ENCODE measurements at places on chromosomes 12 and 14.
A peak's percentile ranks its signal among the peaks of the same experiment; 100 is the strongest.

- no peak for DNase-seq
These were observed at the start of gene ACSS3 for GRCh38 chr12:81077686-81078441. Gene ACSS3 (plus strand): TSS chr12:81078079. CDS start chr12:81078121, 42 bp downstream.

DNA sequence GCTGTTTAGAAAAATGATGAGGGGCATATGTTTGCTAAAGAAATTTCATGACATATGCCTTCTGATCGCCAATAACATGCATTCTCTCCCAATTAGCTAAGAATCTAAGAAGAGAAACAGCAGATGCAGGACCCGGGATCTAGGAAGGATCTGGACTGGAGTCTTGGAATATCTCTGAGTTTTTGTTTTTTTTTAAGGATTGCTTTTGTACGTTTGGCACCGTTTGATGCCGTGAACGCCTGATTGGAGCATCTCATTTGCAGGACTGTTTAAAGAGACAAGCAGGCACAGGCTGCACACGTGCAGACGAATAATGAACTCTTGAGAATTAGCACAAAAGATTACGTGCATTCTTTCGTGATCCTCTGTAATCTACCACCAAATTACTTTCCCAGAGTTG, 13.6 kb downstream of the EML1 start:
- DNase-seq: no peak

DNA sequence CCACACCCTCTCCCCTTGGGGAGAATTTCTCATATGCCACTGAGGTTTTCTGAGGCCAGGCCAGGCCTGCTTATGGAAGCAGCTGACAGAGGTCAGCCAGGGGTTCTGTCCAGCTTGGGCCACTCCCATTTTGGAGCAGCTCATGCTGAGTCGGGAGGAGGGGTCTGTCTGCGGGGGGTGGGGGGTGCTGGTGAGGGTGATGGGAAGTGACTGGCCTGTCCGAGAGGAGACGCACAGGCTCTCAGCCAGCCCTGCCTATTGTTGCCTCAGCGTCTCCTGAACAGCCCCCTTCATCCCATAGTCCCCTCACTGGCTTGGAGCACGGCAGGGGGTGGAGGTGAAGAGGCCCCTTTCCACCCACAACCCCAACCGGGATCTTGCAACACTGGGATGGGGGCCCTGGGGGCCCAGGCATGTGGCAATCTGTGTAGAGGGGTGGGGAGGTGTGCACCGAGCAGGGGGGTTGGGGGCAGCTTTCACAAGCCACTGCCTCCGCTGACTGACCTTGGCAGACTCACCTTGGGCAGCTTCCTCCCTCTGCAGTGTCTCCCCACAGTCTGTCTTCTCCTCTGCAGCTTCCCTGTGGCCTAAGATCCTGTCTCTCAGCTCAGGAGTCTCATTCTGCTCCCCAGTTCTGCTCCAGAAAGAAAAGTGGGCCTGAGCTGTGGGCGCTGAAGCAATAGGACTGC, 5.5 kb downstream of the CEBPE start:
- no peak for DNase-seq

DNA sequence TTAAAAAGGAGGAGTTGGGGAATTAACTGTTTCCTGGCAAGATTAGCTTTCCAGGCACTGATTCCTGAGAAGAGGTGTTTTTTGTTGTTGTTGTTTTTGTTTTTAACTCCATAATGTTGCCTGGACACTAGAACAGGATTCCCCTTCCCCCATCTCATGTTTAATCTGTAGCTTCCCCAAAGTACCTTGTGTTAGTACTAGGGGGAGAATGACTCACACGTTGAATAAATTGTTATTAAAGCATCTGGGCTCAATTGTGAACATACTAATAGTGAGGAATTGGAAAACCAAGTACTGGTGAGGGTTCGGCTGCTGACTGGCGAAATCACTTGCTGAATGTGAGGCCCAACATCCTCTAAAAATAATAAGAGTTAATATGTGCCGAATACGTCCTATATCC, 1.3 kb upstream of the GNG2 start:
- DNase-seq: no peak

GRCh38 chr14:31950764-31951637, 126.1 kb upstream of the ARHGAP5 start:
- DNase-seq: no peak

DNA sequence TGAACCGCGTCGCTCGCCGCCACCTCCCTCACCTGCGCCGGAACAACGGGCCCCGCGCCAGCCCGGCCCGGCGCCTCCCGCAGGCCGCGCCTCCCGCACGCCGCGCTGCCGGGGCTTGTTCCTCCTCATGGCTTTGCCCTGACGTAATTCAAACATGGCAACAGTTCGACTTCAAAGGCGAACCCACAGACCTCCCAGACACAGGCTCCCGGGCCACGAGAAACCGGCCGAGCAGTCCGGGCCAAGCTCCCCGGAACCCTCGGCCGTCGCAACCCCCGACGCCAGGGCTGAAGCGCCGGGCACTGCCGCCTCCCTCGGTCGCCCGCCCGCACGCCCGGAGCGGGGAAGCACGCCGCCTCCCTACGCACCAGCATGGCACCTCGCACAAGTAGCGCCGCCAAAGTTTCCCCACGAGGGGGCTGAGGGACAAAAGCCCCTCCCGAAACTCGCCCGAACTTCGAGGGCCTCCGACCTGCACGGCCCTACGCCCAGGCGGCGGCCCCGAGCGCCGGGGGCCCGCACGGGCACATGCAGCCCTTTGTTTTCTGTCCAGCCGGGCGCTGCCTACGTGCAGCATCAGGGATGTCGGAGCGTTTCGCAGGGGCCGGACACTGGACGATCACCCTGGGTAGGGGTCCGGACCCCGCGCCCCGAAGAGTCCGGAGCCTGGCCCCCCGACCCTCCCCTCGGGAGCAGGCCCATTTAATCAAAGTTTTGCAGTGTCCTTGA, 1.7 kb downstream of the SINHCAF start:
- peak; percentile 71 for DNase-seq

GRCh38 chr14:103423050-103423461, 37.8 kb downstream of the MARK3 start:
- DNase-seq: no peak

DNA sequence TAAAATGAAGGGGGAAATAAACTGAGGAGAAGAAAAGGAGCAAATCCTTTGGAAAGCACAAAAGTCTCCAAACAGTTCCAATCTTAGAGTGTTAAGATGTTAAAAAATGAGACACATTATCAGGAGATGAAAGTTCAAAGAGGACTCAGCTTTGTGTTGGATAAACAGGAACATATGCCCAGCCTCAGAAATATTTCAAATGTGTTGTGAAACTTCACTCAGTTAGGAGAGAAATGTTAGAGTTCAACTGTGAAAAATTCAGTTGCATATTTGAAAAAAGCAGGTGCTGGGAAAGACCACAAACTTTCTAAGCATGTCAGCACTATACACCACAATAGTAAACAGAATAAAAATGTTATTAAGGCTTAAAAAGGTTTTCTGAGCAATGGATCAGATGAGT, 136.8 kb upstream of the PRKD1 start:
- no peak for DNase-seq

- DNase-seq: no peak
These were observed 475.4 kb downstream of the NPAS3 start for GRCh38 chr14:33414041-33414440.

DNA sequence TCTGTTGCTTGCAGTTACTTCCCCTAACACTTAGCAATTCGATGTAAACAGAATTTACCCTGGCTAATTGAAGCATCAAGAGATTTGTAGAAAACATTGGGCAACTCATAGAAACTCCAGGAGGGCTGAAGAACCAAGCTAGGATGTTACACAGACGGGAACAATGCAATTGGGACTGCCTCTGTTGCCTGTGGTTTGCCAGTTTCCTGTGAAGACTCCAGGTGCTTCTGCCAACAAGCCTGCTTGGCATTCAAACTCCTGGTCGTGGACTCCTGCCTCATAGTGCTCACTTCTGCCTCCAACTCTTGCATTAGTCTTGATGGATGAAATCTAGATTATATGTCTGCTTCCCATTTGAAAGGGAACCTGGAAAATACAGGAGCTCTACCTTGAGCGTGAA, 246.0 kb downstream of the BMP4 start:
- no peak for DNase-seq

GRCh38 chr12:123867141-123867540, 105.0 kb downstream of the DNAH10 start:
- DNase-seq: no peak

- DNase-seq: no peak
These were observed 178.8 kb downstream of the EXOC5 start for GRCh38 chr14:57089901-57090300.

- no peak for DNase-seq
These were observed 184.4 kb upstream of the SLC38A2 start for GRCh38 chr12:46556819-46557524.

All from activated T-helper 1 cell treated with Interleukin-2 at 50 U/mL for 16 hours (primary cell).